ENCODE measurements at places on chromosomes 1 and 21.

- no peak for DNase-seq
Measured at GRCh38 chr1:152739841-152740240, 18.0 kb upstream of the KPRP start.

DNA sequence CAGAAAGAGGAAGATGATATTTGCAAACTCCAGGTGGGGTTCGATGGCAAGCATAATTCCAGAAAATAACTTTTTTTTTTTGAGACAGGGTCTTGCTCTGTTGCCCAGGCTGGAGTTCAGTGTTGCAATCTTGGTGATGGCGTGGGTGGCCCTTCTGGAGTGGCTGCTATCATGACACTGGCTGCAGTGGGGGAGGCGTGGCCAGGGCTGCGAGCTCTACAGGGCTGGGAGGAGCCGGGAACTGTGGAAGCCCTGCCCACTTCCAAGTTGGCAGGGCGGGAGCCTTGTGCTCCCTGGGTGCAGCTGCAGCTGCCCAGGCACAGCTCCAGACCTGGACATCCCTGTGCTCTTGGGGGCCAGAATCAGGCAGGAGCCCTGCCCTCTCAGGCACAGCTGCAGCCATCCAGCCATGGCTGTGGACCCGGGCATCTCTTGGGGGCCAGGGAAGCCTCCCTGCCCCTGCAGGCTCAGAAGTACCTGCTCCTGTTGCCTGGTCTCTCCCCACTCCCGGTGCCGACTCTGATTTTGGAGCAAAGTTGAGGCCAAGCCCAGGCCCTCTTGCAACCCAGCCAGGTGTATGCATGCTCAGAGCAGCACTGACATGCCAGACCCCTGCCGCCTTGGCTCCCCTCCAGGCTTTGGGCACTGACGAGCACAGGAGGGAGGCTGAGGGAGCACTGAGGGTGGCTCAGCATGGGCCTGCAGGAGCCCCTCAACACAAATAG, 7.2 kb upstream of the BCL10 start:
- DNase-seq = no peak

GRCh38 chr1:229970714-229971113, 96.3 kb upstream of the GALNT2 start:
- no peak for DNase-seq

DNA sequence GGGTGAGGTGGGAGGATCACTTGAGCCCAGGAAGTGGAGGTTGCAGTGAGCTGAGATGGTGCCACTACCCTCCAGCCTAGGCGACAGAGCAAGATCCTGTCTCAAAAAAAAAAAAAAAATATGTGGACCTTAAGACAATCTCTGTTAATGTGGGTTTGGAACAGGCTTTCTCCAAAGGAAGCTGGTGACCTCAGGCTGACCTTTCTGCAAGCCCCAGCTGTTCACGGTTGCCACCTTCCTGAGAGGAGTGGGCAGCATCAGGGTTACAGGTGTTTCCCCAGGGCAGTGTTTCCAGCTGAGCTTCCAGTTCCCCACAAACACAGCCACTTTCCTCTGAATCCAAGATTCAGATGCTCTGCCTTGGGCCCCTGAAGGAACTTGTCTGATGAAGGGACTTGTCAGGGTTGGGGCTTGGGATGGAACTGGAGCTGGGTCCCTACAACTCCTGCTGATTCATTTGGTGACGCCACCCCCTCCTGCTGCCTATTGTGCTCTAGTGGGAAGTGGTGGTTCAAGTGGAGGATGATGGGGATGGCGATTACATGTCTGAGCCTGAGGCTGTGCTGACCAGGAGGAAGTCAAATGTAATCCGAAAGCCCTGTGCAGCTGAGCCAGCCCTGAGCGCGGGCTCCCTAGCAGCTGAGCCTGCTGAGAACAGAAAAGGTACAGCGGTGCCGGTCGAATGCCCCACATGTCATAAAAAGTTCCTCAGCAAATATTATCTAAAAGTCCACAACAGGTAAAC, 1.9 kb downstream of the ZBTB48 start:
- DNase-seq = no peak

GRCh38 chr1:215667761-215668160, 100.7 kb downstream of the KCTD3 start:
- DNase-seq = no peak

- no peak for DNase-seq
Measured at GRCh38 chr1:74396933-74397332, 115.5 kb downstream of the LRRC53 start.

GRCh38 chr1:4027008-4027407, 126.9 kb upstream of the C1orf174 start:
- DNase-seq = no peak

- DNase-seq = peak; percentile 5
Measured at GRCh38 chr1:164712131-164713036, 153.4 kb downstream of the PBX1 start.

DNA sequence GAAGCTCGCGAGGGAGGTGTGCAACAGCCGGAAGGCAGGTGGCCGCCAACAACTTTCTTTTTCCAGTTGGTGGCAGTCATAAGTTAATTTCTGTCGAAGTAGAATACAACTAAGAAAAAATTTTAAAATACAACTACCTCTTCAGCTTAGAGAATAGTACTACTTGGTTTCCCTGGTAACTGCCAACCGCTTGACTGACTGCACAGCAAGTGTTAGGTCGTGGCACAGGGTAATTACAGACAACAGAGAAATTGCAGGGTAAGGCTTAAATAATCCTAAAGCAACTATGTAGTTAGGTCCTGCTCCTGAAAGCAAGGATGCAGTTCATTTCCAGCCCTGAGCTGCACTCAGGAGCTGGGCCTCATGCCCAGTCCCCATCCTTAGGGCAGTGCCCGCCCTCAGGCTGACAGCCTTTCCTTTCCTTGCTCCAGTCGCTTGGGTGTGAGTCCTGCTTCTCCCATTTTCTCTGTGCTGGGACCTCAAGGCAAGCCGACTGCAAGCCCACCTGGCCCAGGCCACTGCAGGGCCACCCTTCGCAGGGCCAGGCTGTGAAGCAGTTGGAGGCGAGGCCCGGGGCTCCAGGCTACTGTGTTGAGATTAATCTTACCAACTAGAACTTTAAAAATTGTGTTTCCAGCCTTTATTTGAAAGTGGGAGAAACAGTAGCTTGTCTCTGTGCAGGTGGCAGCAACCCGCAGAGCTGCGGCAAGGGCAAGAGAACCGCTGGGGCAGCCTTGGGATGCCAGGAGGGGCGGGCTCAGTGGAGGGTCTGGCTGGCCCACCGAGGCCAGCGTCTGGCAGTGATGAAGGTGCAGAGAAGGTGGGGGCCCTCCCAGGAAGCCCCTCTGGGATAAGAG, 148.3 kb downstream of the PCBP3 start:
- no peak for DNase-seq

DNA sequence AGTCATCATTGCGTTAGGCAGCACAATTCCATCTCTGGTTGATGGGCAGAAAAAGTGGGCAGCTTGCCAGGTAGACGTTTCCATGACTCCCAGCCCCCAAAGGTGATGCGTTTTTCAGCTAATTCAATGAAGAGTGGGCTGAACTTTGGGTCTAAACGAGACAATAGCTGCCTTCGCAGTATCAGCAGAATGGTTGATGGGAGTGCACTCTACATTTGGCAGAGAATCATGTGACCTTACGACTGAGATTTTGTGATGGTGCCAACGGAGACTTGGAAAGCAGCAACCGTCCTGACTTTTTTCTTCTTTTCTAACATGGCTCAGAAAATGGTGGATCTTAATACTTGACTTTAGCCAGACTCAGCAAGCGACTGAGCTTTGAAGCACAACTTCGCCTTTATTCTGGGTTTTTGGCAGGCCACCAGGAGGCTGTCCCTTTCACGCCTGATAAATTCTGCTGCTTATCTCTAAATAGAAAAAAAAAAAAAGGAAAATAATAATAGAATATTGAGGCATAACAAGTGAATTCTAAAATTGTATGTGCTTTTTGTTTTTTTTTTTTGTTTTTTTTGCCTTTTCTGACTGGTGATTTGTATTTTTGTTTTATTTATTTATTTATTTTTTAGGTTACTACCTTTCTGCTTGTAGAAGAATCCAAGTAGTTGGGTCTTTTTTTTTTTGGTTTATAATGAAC, 804.8 kb downstream of the USP25 start:
- DNase-seq = no peak

DNA sequence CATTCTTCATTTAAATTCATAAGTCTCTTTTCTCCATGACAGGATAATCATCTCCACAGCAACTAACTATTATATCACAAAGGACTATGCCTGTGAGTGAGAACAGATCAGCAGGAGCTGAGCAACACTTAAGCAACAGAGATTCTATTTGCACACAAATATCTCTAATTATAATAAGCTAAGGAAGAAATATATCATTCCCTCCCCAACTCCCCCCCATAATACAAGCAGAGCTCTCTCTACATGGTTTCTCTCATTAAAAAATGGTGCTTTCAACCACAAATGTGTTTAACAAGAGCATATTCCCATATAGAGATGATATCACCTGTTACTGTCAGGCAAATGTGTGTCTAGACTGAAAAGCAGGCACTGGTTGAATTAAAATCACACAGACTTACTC, 34.5 kb upstream of the NIBAN1 start:
- DNase-seq = no peak

DNA sequence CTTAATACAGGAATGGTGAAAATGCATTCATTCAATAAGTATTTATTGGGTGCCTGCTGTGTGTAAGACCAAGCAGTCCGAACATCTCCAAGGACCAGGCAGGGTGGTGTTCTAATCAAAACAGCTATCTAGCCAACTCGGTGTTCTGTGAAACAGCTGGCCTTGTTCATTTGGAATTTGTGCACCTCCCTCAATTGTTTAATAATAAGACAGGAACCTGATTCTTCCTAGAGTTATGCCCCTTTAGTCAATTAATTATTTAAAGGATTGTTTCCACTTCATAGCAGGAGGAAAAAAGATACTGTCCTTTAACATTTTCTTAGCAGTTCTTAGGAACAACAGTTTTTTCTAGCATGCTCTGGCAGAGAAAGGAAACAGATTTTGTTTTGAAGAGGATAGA, 30.4 kb downstream of the S100A10 start:
- DNase-seq = no peak

DNA sequence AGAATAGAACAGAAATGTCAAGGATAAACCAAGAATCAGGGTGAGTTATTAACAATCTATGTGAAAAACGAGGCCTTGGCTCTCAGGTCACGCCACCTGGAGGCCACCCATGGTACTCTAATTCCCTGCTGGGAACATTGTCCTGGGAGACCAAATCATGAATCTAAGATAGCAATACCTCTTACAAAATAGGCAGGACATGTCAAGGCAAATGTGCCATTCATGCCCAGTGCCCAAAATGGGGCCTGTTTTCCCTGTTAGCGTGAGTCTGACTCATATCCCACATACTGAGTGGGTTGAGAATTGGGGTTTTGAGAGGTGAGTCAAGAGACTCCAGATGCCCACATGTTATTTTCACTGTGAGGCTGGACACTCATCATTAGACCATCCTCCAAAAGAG, 380.8 kb downstream of the HHIPL2 start:
- DNase-seq = no peak

GRCh38 chr1:226937940-226938725, 2.0 kb upstream of the COQ8A start:
- DNase-seq = no peak

DNA sequence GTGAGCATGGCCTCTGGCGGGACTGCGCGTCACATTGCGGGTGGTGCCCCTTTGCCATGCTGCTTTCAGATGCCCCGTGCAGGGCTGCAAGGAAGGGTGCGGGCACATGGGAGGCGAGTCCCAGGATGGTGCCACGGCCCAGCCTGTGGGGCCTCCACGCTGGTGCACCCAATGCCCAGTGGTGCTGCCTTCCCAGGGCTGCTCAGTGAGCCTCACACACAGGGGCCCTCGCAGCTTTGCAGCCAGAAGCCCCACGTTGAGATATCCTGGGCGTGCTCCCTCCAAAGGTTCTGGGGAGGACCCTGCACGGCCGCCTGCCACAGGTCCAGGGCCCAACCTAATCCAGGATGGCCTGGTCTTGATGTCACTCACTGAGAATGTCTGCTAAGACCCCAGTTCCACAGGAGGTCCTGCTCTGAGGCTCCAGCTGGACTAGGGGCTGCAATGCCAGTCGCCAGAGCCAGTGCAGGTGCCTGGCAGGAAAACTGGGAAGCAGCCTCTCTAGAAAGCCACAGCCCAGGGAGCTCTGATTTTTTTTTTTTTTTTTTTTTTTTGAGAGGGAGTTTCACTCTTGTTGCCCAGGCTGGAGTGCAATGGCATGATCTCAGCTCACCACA, 34.1 kb upstream of the PRSS38 start:
- DNase-seq = no peak

- DNase-seq = no peak
Measured at GRCh38 chr21:43192501-43193081, 23.8 kb downstream of the CRYAA start.

- no peak for DNase-seq
Measured at GRCh38 chr1:152398812-152399698, 15.0 kb downstream of the CRNN start.

DNA sequence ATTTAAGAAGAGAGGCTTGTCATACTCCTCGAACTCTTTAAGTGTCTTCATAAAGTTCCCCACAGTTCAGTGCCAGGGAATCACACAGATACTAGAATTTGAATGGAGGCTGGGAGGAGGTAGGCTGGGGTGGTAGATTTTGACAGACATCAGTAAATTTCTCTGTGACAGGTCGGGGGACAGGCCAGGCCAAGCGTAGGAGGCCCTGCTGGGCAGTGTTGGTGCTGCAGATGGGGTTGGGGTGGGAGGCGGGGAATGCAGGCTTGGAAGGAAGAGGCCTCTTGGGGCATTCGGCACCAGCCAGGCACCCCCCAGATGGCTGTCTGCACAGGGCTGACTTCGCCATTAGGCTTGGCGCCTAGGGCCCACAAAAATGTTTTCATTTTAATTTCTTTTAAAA, 84.0 kb downstream of the MAN1C1 start:
- DNase-seq = no peak

DNA sequence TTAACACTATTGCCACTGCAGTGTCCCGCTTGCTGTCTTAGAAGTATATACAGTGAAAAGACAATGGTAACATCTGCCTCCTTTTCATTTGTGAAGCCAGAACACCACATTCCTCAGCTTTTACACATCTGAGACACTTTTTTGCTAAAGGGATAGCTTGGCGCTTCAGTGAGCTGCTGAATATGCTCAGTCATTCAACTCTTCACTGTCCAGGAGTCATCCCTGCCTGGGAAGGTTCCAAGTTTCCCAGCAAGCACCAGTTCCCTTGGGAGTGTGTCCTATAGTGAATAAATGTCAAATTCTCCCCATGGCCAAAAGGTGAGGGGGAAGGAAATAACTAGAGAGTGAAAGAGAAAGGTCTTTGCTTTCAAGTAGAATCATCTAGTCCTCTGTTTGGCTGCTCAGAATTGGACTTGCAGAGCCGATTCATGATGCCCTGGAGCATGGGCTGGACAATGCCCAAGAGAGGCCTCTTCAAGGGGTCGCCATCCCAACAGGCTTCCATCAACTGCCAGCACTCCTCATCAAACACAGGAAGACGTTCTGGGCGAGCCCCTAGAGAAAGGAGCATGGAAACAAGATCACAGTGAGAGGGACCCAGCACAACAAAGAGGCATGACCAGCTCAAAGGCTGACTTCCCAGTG, 25.5 kb upstream of the RBBP5 start:
- DNase-seq = no peak

GRCh38 chr1:14923727-14924452, 229.7 kb upstream of the TMEM51 start:
- DNase-seq = no peak

All from T-cell (primary cell).